ENCODE measurements at places on chromosomes 2 and 18.

GRCh38 chr2:54604871-54605270 lies 118.6 kb upstream of the EML6 start:
- DNase-seq: no peak

GRCh38 chr2:30989746-30990145 lies 148.5 kb downstream of the GALNT14 start:
- no peak for DNase-seq

DNA sequence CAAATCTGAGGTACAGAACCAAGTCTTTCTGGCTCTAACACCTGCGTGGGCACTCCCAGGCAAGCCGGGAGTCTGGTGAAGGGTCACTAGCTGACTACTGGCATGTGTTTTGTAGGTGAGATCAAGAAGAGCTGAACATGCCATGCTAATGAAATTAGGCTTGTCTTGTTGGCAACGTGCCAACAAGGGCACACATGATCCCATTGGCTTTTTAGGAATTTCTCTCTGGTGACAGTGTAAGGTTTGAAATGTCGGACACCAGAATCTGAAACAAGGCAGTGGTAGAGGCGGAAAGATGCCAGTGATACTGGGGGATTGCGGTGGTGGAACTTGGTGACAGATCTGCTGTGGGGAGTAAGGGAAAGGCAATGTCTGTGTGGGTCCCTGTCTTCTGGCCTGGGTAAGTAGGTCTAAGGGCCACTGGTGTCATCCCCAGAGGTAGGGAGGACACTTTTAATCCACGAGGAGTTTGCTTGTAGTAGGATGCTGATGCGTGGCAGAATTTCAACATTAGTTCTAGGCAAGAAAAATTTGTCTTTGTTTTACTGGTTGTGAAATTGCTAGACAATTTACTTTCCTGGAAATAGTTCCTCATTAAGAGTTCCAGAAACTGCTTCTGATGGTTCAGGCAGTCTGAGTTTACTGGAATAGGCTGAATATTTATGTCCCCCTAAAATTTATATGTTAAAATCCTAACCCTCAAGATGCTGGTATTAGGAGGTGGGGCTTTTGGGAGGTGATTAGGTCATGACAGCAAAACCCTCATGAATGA lies 52.6 kb upstream of the ACMSD start:
- no peak for DNase-seq

DNA sequence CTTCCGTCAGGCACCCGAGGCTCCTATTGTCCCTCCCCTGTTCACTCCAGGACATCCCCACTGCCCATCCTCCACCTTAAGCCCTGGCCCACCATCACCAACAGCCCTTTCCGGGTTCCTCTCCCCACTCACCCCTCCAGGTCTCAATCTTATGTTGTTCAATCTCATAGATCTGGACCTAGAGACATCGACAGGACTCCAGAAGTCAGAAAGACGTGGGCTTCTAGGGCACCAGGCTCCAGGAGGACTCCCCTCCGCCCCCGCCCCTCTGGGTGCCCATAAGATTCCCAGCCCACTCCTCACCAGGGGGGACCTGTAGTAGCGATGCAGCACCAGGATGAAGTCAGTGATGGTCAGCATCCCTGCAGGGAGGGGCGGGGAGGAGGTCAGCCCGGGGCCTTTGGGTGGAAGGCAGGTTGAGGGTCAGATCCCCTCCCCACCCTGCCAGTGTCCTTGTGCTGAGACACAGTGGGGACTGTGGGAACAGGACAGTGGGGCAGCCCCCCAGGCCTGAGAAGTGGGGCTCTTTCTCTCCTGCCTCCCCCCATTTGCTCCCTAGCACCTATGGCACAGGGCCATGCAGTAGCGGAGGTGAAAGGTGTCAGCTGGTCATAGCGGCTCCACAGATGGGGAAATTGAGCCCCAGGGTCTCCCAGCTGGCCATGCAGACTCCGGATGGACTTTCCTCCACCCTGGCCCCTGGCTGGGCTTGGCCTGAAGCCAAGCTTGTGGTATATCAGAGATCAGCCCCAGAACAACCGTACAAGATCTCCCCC lies 3.7 kb downstream of the PRKAG3 start:
- DNase-seq: no peak

GRCh38 chr2:137287913-137288639 lies 522.7 kb downstream of the THSD7B start:
- DNase-seq: no peak

GRCh38 chr2:3196716-3197115 lies 180.9 kb downstream of the EIPR1 start:
- DNase-seq: no peak

DNA sequence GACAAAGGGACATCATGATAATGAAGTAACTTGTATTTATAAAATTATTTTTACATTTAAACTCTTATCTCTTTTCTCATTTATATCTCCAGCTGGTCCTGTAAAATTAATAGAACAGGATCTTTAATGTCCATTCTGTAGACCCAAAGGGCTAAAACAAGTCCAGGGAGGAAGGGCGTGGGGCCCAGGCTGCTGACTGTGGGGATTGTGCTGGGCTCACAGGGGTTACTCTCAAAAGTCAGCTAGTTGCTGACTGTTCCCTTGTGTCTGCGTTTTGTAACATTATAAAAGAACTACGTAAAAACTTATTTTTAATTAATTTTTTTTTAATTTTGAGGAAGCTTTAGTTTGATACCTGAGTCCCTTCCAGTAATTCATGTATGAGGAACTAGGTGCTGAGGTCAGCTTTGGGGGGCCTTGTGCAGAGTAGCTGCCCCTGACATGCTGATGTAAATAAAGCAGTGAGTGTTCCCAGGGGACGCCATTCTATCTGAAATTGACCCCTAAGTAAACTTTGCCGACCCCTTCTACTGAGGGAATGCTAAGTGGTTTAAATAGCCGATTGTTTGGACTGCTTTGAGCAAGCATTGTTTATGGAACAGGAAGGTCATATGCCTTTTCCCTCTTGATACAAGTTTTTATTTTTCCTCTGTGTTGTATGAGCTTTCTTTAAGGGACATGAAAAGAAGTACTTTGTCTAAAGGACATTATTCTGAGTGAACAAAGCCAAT lies 56.4 kb downstream of the MERTK start:
- no peak for DNase-seq

- no peak for DNase-seq
Observed at GRCh38 chr18:40152859-40153258, 1802.2 kb upstream of the PIK3C3 start.

- no peak for DNase-seq
Observed at GRCh38 chr2:33730804-33731203, 131.7 kb upstream of the FAM98A start.

GRCh38 chr2:8253781-8254180 lies 428.1 kb upstream of the ID2 start:
- DNase-seq: no peak

DNA sequence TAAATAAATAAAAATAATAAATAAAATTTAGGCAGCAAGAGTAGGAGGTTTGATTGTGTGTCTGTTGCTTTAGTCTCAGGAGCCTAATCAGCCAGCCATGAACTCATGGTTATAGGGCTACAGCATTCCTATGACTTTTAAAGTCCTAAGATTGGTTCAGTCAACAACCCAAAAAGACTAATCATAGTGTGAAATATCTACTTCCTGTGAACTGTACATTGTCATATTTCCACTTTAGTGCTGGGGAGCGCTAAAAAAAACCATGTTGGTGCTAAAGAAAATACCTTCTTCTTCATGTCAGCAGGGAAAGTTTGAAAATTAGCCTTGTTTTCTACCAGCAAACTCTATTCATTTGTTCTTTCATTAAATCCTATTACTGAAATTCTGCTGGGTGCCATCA lies 521.6 kb downstream of the RNF144A start:
- DNase-seq: no peak

DNA sequence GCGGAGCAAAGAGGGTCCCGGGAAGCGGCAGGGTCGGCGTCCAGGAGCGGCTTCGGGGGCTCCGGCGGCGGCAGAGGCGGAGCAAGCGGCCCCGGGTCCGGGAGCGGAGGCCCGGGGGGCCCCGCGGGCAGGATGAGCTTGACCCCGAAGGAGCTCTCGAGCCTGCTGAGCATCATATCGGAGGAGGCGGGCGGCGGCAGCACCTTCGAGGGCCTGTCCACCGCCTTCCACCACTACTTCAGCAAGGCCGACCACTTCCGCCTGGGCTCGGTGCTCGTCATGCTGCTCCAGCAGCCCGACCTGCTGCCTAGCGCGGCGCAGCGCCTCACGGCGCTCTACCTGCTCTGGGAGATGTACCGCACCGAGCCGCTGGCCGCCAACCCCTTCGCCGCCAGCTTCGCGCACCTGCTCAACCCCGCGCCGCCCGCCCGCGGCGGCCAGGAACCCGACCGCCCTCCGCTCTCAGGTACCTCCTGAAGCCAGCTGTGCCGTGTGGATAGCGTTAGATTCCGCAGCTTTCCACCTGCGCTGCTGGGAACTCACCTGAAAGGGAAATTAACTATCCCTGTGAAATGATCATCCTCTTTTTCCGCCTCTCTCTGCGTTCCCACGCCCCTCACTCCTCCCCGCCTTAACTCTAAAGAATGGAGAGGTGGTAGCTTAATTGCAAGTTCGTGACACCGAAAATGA lies 472 bp downstream of the CNOT11 start:
- DNase-seq: no peak

- no peak for DNase-seq
Observed at GRCh38 chr2:116491292-116491691, 1323.2 kb upstream of the DDX18 start.

GRCh38 chr2:134153294-134153880 lies 100.5 kb upstream of the MGAT5 start:
- DNase-seq: no peak

GRCh38 chr2:192194265-192194865 lies 368 bp downstream of the TMEFF2 start:
- DNase-seq: no peak

Measured in NCI-H2081 treated with DMSO at 0.1 percent for 48 hours (cell line).